ENCODE measurements at places on chromosomes 11 and 22. TPM values are rescaled to one million over a fixed set of nuclear protein-coding genes. Genes with fewer than 3 reads are reported as not detected.

CDC45 gene
- total RNA-seq = 4.8 TPM

CCDC73 gene
- not detected for total RNA-seq

PKNOX2 gene
- total RNA-seq = 4.6 TPM

OR51G2 gene
- not detected for total RNA-seq

LARGE2 gene
- not detected for total RNA-seq

All from articular chondrocyte of knee joint (primary cell).